ENCODE measurements at places on chromosomes 16 and 17.
A peak's percentile ranks its signal among the peaks of the same experiment; 100 is the strongest.

DNA sequence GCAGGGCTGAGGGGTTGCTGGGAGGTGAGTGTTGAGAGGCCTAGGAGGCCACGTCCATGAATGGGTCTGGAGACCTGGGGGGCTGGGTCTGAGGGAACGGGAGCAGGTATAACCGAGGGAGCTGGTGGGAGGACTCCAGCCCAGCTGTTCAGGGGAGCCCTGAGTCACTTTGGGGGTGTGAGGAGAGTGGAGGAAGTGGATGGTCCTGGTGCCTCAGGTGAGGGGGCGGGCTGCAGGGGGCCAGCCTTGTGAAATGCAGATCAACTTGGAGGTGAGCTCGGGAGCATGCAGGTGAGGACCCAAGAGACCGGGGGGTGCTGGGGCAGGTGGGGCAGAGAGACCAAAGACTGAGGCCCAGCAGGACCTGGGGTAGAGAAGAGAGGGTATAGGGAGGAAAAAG lies 79.6 kb downstream of the KCNJ12 start:
- DNase-seq = no peak

GRCh38 chr17:71639865-71640264 lies 481.0 kb upstream of the SOX9 start:
- no peak for DNase-seq

DNA sequence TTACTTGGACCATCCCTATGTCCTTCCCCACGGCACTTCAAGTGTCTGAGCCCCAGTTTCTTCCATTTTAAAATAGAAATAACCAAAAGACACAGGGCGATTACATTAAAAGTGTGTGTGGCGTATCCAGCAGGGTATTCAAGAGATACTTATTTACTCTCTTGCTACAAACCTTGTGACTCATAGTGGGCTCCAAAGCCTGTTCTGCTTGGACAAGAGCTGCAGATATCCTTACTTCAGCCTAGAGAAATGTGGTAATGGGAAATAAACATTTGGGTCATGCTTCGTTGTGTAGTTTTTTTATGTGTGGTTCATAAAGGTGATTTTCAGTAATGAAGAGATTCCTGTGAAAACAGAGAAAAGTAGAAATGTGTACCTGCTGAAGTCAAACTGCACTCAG lies 288.9 kb upstream of the CDH11 start:
- DNase-seq = no peak

DNA sequence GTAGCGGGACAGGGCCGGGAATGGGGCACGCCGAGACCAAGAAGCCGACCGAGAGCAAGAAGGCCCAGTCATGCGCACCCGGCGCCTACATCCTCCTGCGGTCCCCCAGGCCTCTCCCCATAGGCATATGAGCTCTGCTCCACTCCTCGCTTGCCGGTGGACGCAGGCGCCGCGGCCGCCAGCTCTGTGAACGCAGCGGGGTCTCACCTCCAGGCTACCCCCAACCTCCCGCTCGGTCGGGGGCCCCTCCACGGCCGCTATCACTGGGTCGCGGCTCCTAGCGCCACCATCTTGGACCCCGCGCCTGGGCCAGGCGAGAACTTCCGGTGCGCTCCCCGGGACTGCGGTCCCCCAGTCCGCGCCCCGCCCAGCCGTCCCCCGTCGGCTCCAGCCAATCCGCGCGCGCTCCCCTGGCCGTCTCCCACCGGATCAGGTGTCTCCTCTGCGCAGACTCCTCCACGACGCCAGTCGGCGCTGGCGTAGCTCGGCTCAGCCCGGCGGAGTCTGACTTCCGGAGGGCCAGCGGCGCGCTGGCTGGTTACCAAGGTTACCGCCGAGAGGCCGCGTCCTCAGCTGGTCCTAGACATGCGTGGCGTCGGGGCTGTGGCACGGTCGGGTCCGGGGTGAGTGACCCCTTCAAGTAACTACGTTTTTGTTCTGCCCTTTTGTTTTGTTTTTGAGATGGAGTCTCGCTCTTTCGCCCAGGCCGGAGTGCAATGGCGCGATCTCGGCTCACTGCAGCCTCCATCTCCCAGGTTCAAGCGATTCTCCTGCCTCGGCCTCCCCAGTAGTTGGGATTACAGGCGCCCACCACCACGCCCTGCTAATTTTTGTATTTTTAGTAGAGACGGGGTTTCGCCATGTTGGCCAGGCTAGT lies at the start of gene ZNF594:
TSS of gene ZNF594 (minus strand) at position 328 of the 877 bp plus-strand sequence. CDS start 7,612 bp downstream, outside the sequence.
- peak; percentile 97 for DNase-seq

DNA sequence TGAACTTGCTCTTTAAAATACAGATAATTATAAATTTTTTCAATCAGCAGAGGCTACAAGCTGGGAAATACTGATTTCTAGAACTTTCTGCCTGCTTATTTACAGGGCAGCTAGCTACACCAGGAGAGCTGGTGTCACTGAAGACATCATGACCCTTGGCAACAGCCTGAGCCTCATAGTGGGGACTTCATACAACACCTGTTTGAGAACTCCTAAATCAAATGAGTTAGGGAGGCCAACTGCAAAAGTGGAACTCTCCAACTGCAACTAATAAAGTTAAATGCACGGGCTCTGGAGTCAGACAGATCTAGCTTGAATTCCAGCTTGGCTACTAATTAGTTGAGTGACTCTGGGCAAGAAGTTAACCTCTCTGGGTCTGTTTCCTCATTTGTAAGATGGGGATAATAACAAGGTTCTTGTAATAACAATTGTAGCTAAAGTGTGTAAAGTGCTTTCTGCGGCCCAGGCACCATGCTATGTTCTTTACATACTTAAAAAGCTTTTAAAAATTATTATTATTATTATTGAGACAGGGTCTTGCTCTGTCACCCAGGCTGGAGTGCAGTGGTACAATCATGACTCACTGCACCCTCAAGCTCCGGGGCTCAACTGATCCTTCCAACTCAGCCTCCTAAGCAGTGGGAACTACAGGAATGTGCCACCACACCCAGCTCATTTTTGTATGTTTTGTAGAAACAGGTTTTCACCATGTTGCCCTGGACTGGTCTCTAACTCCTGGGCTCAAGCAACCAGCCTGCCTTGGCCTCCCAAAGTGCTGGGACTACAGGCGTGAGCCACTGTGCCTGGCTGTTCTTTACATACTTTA lies 33.4 kb downstream of the VAC14 start:
- no peak for DNase-seq

DNA sequence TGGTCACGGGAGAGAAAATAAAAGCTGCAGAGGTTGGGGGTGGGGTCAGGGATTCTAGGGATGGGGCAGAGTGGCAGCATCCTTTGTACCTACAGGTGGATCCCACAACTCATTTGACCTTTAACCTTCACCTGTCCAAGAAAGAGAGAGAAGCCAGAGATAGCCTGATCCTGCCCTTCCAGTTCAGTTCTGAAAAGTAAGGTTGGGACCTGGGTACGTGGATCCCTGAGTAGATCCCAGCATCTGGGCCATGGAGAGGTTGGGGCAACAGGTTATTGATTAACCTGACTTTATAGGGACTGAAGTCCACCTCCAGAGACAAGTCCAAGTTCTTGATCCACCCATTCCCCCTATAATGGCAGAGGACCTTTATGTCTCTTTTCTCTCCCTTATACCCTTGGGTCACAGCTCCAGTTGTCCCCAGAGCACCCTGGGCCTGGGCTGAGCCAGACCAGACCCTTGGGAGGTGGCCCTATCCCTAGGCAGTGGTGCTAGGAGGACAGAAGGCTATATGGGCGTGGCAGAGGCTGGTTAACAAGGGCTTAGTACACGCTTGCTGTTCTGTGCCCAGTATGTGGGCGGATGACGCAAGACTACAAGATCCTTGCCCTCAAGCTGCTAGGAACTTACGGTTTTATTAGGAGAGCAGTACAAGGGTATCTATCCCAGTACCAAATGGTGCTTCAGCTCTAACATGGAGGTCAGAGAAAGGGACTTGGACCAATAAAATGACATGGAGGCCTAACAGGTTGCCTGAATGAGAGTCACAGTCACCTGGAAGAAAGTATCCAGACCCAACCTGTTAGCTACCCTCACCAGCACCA lies 3.3 kb downstream of the CLDN7 start:
- DNase-seq = peak; percentile 64
